ENCODE measurements at places on chromosomes 2 and 18. TPM values are rescaled to one million over a fixed set of nuclear protein-coding genes. Genes with fewer than 3 reads are reported as not detected.

Gene LAMA1
- total RNA-seq = 0.05 TPM

Gene UGT1A3
- not detected for total RNA-seq

Gene ZC3H15
- 25.8 TPM for total RNA-seq

Gene RAPGEF4
- total RNA-seq = 7.2 TPM

Gene IL36A
- not detected for total RNA-seq

Gene APCDD1
- total RNA-seq = 27.0 TPM

Gene KCNF1
- total RNA-seq = not detected

Gene PROM2
- total RNA-seq = 0.54 TPM

Gene NT5DC4
- total RNA-seq = not detected

Gene KLHL30
- 20.0 TPM for total RNA-seq

Gene FRZB
- total RNA-seq = 1.4 TPM

Gene TXNL1
- total RNA-seq = 113 TPM

Gene HES6
- 2.5 TPM for total RNA-seq

Gene RGPD4
- 0.11 TPM for total RNA-seq

Gene SPATA3
- total RNA-seq = not detected

Gene ABCB11
- total RNA-seq = 0.13 TPM

Gene ASPRV1
- total RNA-seq = 0.78 TPM

Gene TRIM43
- not detected for total RNA-seq

Gene WNT10A
- not detected for total RNA-seq

Gene CDC42EP3
- total RNA-seq = 75.3 TPM

Gene UGT1A5
- total RNA-seq = not detected

Gene FER1L5
- total RNA-seq = not detected

Gene LONRF2
- total RNA-seq = 14.6 TPM

Gene LYPD6B
- total RNA-seq = not detected

Gene GDF7
- 0.38 TPM for total RNA-seq

Gene HOXD13
- not detected for total RNA-seq

Gene MGAT5
- total RNA-seq = 82.8 TPM

Gene PPIG
- 35.5 TPM for total RNA-seq

Gene DLX1
- total RNA-seq = not detected

Gene CLEC4F
- 0.08 TPM for total RNA-seq

Gene CCDC121
- 6.1 TPM for total RNA-seq

Gene PELI1
- 9.1 TPM for total RNA-seq

Gene APLF
- 4.0 TPM for total RNA-seq

Gene MRPL53
- 159 TPM for total RNA-seq

Gene PLEKHH2
- total RNA-seq = 1.2 TPM

Gene MEP1B
- not detected for total RNA-seq

Gene NEU2
- total RNA-seq = not detected

Gene SPEG
- 103 TPM for total RNA-seq

Gene TNFRSF11A
- total RNA-seq = 0.94 TPM

Gene RNF152
- total RNA-seq = 11.4 TPM

Gene CD302
- total RNA-seq = 19.7 TPM

Gene ZBTB7C
- 2.6 TPM for total RNA-seq

Gene ST3GAL5
- 5.0 TPM for total RNA-seq

Gene NRP2
- 5.1 TPM for total RNA-seq

Gene SERPINB13
- not detected for total RNA-seq

Gene DDX1
- 155 TPM for total RNA-seq

Gene TTR
- total RNA-seq = not detected

Gene MC5R
- total RNA-seq = not detected

Gene BARD1
- total RNA-seq = 10.0 TPM

Gene UGT1A4
- total RNA-seq = not detected

Gene GPR35
- total RNA-seq = 2.0 TPM

Gene ANKRD30B
- total RNA-seq = not detected

Gene DNER
- total RNA-seq = 2.3 TPM

Gene IL1RL2
- not detected for total RNA-seq

Gene TSPYL6
- total RNA-seq = not detected

Gene SLC19A3
- total RNA-seq = 2.1 TPM

Gene MOCOS
- 0.40 TPM for total RNA-seq

Gene HTR2B
- total RNA-seq = 0.24 TPM
